Effector memory CD4-positive, alpha-beta T cell (primary cell): ENCODE measurements at places on chromosomes 1 and 21.
A peak's percentile ranks its signal among the peaks of the same experiment; 100 is the strongest.

- DNase-seq: no peak
Measured at GRCh38 chr1:246814890-246815289, 90.7 kb downstream of the SCCPDH start.

GRCh38 chr1:77412820-77413530 lies 131.2 kb downstream of the AK5 start:
- no peak for DNase-seq

- DNase-seq: peak; percentile 68
Measured at GRCh38 chr21:36297938-36298572, 21.9 kb upstream of the MORC3 start.

DNA sequence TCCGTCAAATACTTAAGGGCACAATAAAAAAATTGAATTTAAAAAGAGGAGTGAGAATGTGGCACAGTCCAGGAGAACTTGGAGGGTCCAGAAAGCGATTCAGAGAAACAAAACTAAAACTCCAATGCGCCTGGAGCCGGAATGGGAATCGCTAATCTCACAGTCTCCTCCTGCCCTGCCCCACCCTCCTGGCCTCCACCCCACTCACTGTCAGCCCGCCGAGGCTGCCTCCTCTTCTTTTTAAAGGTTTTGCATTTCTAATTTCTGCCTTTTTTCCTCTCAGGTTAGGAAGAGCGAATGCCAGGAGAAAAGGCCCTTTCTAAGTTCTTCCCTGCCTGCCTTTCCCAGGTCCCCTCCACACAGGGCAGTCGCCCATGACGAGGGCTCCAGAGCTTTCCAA lies 135.3 kb downstream of the ZBTB18 start:
- DNase-seq: no peak

GRCh38 chr21:21860888-21861287 lies 862.7 kb downstream of the NCAM2 start:
- DNase-seq: no peak
